ENCODE measurements at places on chromosomes 3 and 15.

DNA sequence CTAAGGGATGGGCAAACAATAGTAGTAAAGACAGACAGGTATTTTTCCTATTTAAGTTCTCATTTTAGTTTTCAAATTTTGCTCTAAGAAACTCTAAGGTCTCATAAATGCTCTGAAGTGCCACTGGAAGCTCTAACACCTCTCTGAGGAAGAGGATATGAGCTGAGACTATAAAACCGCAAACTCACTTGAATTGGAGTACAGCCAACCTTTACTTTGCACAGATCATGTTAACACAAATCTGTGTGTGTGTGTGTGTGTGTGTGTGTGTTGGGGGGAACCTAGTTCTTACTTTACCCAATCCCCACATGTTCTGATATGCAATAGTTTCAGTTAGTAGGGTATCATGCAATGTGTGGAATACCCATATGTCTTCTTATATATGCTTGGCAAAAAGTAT, 446.8 kb downstream of the CHL1 start:
- no peak for DNase-seq

DNA sequence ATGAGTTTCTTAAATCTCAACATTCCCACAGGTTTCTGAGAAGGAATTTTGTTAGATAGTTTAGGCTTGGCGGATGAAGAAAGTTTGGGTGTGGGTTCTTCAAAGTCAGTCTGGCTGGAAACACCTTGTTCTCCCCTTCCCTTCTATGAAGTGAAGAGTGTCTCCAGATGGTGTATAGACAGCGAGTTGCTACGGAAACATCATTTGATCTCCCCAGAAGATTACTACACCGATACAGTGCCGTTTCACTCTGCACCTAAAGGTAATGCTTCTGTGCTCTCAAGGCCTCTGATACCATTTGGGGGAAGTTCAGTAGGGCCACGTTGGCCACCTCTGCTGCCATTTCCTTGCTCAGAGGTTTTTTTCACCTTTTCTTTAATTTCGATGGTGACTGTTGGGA, 20.6 kb downstream of the DLEC1 start:
- no peak for DNase-seq

DNA sequence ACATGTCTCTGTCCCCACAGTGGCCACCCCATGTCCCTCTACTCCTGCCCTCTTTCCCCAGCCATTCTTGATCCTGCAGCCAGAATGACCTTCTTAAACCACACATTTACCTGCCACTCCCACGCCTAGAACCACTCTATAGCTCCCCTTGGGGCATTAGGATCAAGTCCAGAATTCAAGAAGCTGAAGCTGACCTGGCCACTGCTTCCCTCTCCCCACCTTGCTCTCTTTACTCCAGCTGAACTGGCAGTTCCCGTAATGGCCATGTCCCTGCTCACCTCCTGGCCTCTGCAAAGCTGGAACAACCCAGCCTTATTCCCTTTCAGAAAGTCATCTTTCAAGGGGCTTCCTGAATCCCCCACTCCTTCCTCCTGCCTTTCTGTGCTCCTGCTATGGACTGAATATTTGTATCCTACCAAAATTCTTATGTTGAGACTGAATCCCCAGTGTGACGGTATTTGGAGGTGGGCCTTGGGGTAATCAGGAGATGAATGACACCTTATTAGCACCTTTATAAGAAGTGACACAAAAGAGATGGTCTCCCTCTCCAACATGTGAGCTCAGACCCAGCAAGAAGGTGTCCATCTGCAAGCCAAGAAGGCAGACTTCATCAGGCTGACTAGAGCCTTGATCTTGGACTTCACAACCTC, 3.8 kb downstream of the CSRNP1 start:
- DNase-seq, result no peak

GRCh38 chr3:42298259-42298658, 32.3 kb upstream of the CCK start:
- no peak for DNase-seq

DNA sequence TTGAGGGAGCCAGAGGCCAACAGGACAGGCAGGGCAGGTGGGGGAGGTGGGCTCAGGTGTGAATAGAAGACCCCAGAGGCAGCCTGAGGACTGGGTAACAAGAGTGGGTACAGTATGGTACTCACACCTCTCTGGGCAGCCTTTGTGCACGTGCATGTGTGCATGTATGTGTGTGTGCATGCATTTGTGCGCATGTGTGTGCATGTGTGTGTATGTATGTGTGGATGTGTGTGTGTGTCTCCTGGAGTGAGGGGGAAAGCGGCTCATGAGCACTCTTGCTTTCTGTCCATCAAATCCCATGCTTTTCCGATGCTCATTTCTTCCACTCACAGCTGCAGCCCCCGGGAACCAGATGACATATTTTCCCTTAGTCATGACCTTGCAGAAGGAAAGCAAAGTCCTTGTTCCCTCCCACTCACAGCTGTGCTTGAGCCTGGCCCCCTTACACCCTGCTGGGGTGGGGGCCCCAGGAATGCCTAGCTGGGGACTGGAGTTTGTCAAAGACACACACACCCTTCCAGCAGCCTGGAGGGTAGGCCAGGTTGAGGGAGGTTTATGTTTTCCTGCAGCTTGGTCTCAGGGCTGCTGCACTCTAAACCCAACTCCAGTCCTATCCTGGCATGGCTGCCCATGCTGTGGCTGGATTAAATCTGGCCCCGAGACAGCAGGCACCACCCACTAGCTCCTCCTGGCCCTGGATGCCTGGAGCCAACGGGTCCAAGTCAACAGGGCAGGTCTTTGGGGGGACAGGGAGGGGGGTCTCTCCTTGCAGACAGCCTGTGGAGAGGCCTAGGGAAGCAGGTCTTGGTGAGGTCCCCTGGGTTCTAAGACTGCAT, 22.5 kb downstream of the CCDC33 start:
- DNase-seq, result no peak

DNA sequence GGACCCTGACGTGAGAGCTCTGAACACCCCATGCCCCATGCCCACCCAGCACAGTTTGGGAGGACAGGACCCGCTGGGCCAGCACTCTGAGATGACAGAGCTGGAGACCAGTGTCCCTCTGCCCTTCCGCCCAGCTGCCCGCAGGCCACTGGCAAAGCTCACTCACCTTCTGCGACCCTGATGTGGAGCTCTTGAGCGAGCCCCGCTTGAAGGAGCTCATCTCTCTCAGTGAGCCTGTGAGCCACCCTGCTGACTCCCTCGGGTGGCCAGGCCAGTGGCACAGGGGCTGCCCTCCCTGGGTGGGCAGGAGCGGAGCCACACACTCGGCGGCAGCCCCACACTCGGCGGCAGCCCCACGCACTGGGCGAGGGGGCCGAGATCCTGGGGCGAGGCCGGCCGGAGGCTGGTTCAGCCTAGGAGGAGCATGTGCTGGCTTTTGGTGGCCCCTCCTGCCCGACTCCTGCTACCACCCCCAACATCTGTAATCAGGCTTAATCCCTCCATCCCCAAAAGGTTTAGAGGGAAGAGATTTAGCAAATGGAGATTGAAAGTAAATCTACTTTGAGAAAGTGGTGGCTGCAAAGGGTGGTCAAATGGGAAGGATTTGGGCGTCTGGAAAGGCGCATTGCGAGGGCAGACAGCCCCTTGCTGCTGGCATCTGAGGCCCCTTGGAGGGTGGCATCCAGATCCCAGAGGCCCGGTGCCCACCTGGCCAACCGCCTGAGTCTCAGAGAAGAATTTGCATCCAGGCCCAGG, 59.4 kb upstream of the TRPM1 start:
- no peak for DNase-seq

GRCh38 chr3:174158674-174159073, 700.5 kb upstream of the NAALADL2 start:
- DNase-seq, result no peak

DNA sequence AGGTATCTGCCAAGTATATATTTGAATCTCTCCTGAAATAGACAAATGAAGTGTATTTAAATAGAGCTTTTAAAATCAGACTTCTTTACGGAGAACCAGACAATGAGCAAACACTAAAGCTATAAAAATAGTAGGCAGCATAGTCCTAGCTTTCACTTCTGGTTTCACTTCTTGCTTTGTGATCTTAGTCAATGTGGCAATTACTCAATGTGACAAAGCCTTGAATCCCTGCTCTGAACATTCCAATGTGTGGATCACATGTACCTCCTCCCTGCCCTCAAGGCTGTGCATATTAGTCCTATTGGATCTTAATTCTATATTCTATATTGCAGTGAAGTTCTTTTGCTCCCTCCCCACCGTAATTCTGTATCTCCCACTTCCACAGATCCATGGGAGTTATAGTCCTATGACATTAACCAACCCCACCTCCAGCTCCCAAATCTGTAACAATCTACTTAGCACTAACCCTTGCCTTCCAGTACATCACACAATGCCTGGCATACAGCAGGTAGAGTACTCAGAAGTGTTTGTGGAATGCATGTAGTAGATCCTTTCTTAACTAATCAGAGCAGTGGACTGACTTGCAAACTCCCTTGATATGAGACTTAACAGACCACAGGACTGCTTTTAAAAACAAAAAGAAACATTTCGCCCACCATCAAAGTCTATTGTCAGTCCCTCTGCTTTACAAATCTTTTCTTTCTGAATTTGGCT, 24.3 kb upstream of the CP start:
- no peak for DNase-seq

GRCh38 chr15:89370120-89370977, 35.7 kb upstream of the POLG start:
- no peak for DNase-seq

DNA sequence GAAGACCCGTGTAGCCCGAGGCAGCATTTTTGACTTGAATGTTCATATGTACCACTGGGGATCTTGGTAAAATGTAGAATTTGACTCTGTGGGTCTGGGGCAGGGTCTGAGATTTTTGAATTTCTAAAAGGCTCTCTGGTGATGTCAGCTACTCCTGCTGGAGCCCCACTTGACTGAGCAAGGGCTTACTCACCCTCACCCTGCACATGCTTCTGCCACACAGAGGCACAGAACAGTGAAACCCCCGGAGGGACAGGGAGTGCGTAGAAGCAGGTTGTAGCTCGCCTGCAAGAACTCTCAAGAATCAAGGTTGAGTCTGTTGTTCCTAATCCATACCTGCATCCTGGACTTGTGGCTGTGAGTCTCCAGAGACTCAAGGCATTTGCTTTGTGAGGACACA, 41.1 kb downstream of the SLCO3A1 start:
- DNase-seq, result no peak

DNA sequence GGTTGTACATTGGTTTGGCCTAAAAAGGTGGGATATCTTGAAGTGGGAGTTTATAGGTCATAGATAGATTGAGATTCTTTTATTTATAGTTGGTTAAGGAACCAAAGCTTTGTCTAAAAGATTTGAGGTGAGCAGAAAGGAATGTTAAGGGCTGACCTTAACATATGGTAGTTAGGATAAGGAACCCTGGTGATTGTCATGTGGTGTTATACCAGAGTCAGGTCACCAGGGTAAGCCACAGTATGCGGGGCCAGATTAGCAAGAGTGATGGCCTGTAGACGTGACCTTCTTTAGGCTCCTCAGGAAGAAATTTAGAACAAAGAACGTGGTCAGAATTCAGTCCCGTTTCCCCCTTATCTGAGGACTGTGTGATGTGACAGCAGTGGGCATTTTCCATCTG, 249.2 kb downstream of the GABRG3 start:
- no peak for DNase-seq

- DNase-seq, result no peak
These were observed 96.7 kb downstream of the ADCY5 start for GRCh38 chr3:123352134-123352554.

DNA sequence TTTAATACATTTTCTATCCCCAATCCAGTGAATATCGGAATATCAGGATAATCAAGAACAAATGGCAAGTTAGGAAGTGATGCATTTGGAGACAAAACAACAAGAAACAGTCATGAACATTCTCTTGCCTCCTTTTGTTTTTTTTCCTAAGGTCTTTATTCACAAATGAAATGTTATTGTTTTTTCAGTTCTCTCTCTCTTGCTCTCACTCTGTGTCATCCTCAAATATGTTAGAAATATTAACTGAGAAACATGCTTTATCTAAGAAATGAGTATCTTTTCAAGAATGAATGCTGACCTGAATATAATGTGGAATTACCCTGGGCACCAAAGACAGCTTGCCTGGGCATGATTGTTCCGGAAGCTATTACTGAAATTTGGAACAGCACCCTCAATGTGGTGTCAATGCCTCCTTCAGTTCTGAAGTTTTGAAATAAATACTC, 51.3 kb downstream of the RBMS3 start:
- DNase-seq, result no peak

GRCh38 chr3:50506169-50506568, 2.7 kb upstream of the CACNA2D2 start:
- DNase-seq, result no peak

GRCh38 chr3:130906374-130906995, 12.6 kb downstream of the ATP2C1 start:
- no peak for DNase-seq

DNA sequence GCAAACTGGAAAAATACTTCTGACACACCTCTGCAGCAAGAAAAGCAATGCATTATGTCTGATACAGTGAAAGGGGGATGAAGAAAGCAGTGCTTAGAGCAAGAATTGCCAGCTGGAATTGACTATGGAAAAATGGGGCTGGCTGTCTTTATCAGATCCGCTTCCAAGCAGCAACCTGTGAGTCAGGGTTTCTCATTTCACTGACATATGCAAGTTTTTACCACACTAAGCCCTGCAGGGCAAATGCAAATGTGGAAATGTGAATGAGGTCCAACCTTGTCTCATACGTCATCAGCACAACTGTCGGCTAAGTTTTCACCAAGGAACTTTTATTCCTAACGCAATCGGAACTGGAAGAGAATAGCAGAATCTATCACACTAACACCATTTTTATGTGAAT, 172.5 kb upstream of the GADL1 start:
- DNase-seq, result no peak

- DNase-seq, result no peak
These were observed 41.5 kb downstream of the TGM4 start for GRCh38 chr3:44915702-44916438.

DNA sequence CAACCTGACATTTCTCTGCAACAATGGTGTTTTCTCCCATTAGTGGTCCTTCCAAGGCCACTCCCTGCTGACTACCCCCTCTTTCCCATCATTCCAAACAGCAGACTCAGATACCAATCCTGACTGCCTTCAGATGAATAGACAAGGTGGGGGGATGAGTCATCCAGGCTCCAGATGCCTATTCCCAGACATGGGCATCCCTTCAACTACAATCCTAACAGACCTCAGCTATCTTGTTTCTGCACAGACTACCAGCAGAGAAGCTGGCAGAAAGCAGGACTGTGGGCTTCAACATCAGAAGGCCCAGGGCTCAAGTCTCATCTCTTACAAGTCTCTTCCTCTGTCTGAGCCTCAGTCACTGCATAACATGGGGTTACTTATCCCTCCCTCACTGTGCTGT, 2.2 kb downstream of the RBP1 start:
- no peak for DNase-seq

- DNase-seq, result no peak
These were observed 106.3 kb upstream of the SMAD3 start for GRCh38 chr15:66959066-66959465.

- no peak for DNase-seq
These were observed 27.7 kb upstream of the PCOLCE2 start for GRCh38 chr3:142916605-142917004.

Measured in T-helper 1 cell (primary cell).